Fibroblast of lung (primary cell): ENCODE measurements at places on chromosomes 11 and 22.

DNA sequence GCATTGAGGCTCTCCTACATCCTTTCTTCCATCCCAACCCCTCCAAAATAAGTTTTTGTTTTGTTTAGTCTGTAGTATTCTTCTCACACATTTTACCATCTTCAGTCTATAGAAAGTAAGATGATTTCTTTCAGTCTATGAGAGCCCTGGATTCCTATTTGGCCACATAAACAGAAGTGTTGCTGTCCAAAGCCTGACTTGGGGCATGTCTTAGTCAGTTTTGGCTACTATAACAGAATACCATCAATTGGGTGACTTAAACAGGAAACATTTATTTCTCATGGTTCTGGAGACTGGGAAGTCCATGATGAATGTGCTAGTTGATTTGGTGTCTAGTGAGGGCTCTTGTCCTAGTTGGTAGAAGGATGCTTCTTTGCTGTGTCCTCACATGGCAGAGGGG, 146.8 kb upstream of the DDI1 start:
- no peak for DNase-seq
- H3K27me3 ChIP-seq = no peaks in the 10 kb centered on the region
- H3K27ac ChIP-seq = no peak overlapping the region
- no peaks in the 10 kb centered on the region for H3K36me3 ChIP-seq
- H3K4me1 ChIP-seq = no peaks in the 10 kb centered on the region
- H3K4me3 ChIP-seq = no peak overlapping the region

GRCh38 chr11:94211261-94211830, 82.7 kb downstream of the PANX1 start:
- no peaks in the 10 kb centered on the region for H3K27me3 ChIP-seq
- no peaks in the 10 kb centered on the region for H3K4me1 ChIP-seq
- H3K27ac ChIP-seq = no peak overlapping the region
- no peak overlapping the region for H3K4me3 ChIP-seq
- no peak for DNase-seq

- DNase-seq = no peak
- no peak overlapping the region for H3K4me3 ChIP-seq
- H3K27me3 ChIP-seq = no peaks in the 10 kb centered on the region
- H3K36me3 ChIP-seq = no peaks in the 10 kb centered on the region
These were observed 45.1 kb upstream of the OPCML start for GRCh38 chr11:133577403-133577802.

- no peaks in the 10 kb centered on the region for H3K27me3 ChIP-seq
- no peak overlapping the region for H3K4me3 ChIP-seq
- peaks cover 44% of the 10 kb centered on the region for H3K36me3 ChIP-seq
- H3K27ac ChIP-seq = no peak overlapping the region
- H3K4me1 ChIP-seq = peaks cover 5% of the 10 kb centered on the region
These were observed 2.2 kb upstream of the RANBP1 start for GRCh38 chr22:20113551-20114310.

GRCh38 chr11:120375076-120375475, 38.9 kb downstream of the ARHGEF12 start:
- no peak overlapping the region for H3K4me3 ChIP-seq
- DNase-seq = no peak
- peak overlapping the region; percentile 39 for H3K27ac ChIP-seq
- no peaks in the 10 kb centered on the region for H3K27me3 ChIP-seq
- H3K36me3 ChIP-seq = no peaks in the 10 kb centered on the region
- peaks cover under 1% of the 10 kb centered on the region for H3K4me1 ChIP-seq

DNA sequence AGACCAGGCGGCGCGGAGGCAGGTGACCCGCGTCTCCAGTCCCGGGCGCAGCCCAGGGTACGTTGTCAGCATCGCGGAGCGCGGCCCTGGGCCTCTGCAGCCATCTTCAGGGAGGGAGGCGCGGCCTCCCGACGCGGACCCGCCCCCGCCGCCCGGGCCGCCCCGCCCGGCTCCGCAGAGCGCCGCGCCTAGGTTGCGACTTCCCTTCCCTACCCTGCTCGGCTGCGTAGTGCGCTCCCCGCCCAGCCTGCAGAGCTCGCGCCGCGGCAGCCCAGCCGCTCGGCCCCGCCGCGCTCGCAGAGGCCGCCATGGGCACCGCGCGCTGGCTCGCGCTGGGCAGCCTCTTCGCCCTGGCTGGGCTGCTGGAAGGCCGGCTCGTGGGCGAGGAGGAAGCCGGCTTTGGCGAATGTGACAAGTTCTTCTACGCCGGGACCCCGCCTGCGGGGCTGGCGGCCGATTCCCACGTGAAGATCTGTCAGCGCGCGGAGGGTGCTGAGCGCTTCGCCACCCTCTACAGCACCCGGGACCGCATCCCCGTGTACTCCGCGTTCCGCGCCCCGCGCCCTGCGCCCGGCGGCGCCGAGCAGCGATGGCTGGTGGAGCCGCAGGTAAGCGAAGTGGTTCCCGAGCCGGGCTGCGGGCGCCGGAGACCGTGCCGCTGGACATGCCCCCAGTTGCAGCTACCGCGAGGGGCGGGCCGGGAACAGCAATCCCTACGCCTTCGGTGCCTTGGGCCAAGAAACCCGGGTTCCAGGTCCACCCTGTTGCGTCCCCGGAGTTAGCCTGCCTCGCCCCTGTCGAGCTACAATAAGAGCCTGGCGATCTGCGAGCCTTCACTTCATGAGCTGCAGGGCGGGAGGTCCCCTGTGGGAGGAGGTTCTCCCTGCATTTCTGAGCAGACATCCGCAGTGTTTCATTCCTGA, at the start of gene ENDOD1:
ENDOD1 (plus strand) TSS at position 227 of the 923 bp plus-strand sequence; CDS start at position 309, 82 bp downstream.
- no peaks in the 10 kb centered on the region for H3K36me3 ChIP-seq
- H3K4me3 ChIP-seq = peak within 1 kb of the TSS; percentile 85
- no peaks in the 10 kb centered on the region for H3K27me3 ChIP-seq
- peak; percentile 84 for DNase-seq
- H3K4me1 ChIP-seq = peaks cover 13% of the 10 kb centered on the region

GRCh38 chr11:130995266-130995665, 79.0 kb upstream of the SNX19 start:
- H3K36me3 ChIP-seq = no peaks in the 10 kb centered on the region
- H3K27ac ChIP-seq = no peak overlapping the region
- no peak overlapping the region for H3K4me3 ChIP-seq
- DNase-seq = no peak

DNA sequence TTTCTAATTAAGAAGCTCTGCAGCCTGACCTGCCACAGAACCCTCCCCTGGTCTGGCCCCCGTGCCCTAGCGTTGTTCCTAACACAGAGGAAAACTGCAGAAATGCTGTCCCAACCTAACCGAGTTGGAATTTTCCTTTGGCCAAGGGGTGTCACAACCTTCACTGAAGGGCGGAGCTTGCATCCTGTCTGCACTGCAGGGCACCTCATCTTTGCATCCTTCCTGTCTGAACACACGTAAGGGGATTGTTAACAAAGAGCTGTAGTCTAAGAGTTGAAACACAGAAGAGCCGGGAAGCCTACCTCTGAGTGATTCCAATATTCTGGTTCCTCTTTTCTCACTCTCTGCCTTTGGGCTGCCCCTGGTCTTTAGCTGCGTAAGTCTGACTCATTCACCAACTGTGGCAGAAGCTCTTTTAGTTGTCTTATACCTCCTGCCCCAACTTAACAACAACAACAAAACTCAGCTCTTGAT, 1.6 kb downstream of the DIXDC1 start:
- no peaks in the 10 kb centered on the region for H3K36me3 ChIP-seq
- H3K4me1 ChIP-seq = peaks cover 15% of the 10 kb centered on the region
- no peak overlapping the region for H3K4me3 ChIP-seq
- DNase-seq = peak; percentile 66
- H3K27me3 ChIP-seq = no peaks in the 10 kb centered on the region

DNA sequence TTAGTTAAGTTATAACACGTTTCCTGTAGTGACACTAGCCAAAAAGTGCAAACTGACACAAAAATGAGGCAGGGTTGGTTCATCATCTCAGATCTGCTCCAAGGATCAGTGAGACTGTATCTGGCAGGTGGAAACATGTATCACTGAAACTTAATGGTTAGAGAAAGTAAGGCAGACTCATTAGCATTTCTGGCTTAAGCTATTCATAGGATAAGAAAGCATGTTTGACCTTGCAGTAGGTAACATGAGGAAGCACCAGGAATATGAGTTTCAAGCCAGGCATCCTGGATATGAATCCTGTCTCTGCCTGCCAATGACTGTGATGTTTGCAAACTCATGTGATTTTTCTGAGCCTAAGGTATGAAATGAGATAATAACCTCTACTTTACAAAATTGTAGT, 732.1 kb downstream of the NELL1 start:
- no peak for DNase-seq
- no peak overlapping the region for H3K4me3 ChIP-seq
- H3K4me1 ChIP-seq = no peaks in the 10 kb centered on the region

DNA sequence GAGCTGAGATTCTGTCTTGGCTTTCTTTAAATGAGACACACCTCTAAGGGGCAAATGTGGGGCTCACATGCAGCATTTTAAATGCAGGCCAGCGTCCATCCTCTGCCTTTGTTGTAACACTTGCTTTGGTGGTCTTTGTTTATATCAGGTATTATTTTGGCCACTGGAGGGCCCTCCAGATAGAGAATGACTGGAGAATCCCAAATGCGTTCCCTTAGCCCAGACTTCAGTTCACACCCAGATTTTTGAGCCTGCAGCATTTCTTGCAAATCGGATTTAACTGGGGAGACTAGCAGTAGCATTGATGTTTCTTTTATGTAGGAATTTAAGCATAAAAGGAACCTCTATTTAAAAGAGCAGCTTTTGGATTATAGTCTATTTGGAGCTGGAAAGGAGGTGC, 200.2 kb upstream of the SORL1-AS1 start:
- peaks cover 16% of the 10 kb centered on the region for H3K4me1 ChIP-seq
- no peak for DNase-seq
- no peak overlapping the region for H3K27ac ChIP-seq
- no peak overlapping the region for H3K4me3 ChIP-seq

DNA sequence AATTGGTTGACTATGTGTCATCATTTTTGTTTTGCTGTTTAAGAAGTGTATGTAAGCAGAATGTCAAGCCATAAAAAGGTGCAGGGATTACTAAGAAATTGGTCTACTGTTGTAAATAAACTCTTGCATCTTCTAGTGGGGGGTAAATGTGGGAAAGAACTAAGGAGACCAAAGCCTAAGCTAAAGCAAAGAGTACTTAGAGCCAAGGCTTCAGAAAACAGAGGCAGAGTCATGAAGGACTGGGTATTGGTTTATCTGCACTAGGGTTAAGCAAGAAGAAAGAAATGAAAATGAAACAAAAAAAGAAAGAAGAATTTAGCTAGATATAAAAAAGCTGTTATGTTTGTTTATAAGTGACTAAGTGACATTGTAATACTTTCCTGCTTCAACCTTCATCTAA, 628.1 kb downstream of the METTL15 start:
- H3K27me3 ChIP-seq = no peaks in the 10 kb centered on the region
- no peak for DNase-seq
- H3K36me3 ChIP-seq = no peaks in the 10 kb centered on the region
- no peaks in the 10 kb centered on the region for H3K4me1 ChIP-seq

DNA sequence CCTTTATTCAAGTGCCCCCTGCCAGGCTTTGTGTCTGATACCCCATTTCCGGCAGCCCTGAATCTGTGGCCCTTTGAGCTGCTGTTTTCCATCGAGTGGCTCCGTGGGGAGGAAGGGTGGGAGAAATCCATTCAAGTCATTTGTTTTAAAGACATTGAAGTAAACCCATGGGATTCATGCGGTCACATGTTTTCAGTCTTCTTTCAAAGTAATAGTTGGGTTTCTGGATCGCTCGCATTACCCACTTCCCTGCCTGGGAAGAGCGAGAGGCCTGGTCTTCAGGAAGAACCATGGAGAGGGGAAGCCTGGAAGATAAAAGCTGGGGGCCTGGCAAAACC, 14.4 kb downstream of the DAGLA start:
- no peak overlapping the region for H3K4me3 ChIP-seq
- no peaks in the 10 kb centered on the region for H3K27me3 ChIP-seq
- H3K4me1 ChIP-seq = peaks cover 10% of the 10 kb centered on the region
- no peak overlapping the region for H3K27ac ChIP-seq
- H3K36me3 ChIP-seq = no peaks in the 10 kb centered on the region

DNA sequence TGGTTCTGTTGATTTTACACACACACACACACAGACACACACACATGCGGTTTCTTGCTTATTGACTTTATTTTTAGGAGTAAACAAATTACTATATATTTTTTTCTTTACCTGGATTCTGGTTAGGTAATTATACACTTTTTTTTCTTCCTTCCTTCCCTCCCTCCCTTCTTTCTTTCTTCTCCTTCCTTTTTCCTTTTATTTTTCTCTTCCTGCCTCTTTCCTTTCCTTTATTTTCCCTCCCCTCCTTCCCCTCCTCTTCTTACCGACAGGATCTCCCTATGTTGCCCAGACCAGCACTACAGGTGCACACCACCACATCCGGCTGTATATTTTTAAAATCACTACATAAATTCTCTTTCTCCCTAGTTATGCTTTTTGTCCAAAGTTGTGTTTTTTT, 3.1 kb upstream of the SPDYC start:
- H3K27me3 ChIP-seq = no peaks in the 10 kb centered on the region
- no peak overlapping the region for H3K27ac ChIP-seq
- peaks cover 3% of the 10 kb centered on the region for H3K4me1 ChIP-seq
- H3K4me3 ChIP-seq = no peak overlapping the region
- no peak for DNase-seq
- no peaks in the 10 kb centered on the region for H3K36me3 ChIP-seq

DNA sequence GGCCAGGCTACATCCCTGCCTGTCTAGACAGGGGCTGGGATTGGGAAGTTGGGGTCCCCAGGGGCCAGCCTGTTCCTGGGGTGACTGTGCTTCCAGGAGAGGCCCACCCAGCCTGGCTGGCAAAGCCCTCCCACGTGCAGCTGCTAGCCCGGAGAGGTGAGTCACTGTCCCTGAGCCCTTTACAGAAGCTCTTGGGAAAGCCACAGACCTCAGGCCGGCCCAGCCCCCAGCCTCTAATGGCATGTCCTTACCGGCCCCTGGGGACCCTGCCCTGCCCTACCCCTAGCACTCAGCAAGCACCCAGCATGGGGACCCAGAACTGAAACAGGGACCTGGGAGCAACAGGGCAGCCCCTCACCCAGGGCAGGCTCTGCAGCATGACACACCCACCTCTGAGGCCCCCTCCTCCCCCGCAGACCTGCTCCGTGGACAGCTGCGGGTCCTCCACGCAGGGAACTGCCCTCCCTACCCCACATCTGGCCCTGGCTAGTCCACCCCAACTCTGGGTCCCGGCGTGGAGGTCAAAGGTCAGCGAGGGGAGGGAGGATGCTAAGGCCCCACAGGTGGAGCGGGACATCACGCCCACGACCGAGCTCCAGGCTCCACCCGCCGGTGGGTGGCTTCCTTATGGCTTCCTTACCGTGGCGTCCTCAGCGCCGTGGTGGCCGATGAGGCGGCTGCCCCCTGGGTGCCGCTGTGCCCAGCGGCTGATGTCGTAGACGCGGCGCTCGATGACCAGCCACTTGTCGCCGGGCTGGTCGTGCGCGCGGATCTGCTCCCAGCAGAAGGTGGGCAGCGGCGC, 615 bp downstream of the FADS3 start:
- H3K4me3 ChIP-seq = peak overlapping the region; percentile 86
- peak; percentile 80 for DNase-seq
- H3K4me1 ChIP-seq = peaks cover 3% of the 10 kb centered on the region

- H3K27me3 ChIP-seq = no peaks in the 10 kb centered on the region
- H3K36me3 ChIP-seq = no peaks in the 10 kb centered on the region
- no peak overlapping the region for H3K27ac ChIP-seq
These were observed 769.5 kb upstream of the LUZP2 start for GRCh38 chr11:23727387-23727786.
